ENCODE measurements at places on chromosomes 4 and X. TPM values are rescaled to one million over a fixed set of nuclear protein-coding genes. Genes with fewer than 3 reads are reported as not detected.

DNA sequence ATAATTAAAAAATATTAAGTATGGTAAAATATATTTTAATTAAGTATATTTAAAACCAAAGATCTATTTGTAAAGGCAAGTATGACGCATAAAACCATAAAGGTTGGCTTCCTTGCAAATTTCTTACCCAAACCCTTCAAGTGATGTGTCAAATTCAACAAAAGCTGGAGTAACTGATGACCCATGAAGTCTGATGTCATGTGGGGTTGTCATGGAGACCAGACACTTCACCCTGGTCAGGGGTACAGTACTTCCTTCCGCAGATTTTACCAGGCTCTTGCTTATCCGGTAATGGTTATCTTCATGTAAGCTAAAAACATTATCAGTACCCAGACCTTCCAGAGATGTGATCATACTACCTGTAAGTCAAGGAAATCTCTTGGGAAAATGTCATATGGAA, 170.1 kb downstream of the WDFY3 start:
- DNase-seq = no peak

GRCh38 chr4:6942238-6942800, 32.7 kb downstream of the TBC1D14 start:
- DNase-seq = peak; percentile 21

DNA sequence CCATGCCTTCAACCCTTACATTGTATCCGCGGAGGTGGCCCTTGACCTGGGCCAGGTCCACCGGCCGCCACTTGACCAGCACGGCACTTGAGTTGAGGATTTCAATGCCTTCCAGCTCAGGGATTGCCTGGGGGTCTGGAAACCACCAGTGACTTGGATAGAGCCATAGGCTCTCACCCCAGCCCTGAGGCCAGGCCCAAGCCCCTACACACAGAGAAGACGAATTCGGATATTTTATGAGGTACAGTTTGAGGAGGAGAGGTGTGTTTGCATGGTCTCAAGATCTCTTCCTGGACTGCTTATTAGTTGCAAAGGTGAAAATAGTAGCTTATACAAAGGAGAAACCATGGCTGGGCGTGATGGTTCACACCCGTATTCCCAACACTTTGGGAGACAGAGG, 20.3 kb downstream of the L1CAM start:
- no peak for DNase-seq

The TDO2 gene
- total RNA-seq = not detected

The PPP2R2C gene
- not detected for total RNA-seq

The CCNG2 gene
- total RNA-seq = 20.6 TPM

DNA sequence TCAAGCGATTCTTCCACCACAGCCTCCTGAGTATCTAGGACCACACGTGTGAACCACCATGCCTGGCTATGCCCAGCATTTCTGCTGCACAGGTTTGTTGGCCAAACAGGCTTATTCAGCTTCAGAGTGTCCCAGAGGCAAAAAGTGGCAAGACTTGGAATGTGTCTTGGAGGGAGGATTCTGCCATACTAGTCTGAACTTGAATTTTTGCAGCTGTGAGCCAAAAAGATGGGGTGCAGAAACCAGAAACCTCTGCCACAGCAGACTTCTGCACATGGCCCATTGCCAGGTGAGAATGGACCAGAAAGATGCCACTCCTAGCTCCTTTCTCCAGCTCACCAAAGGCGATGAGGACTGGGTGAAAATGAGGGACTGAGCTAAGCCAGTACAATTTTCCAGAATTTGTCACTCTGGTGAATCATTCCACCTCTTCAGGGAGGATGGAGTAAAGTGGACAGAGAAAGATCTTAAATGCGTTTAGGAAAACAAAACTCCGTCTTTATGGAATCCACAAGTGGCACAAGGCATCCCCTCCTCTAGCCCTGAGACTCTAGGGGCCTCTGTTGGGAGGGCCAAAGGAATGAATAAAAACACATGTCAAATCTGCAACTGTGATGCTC, 369.1 kb upstream of the CLNK start:
- DNase-seq = no peak

The ARHGAP6 gene
- not detected for total RNA-seq

DNA sequence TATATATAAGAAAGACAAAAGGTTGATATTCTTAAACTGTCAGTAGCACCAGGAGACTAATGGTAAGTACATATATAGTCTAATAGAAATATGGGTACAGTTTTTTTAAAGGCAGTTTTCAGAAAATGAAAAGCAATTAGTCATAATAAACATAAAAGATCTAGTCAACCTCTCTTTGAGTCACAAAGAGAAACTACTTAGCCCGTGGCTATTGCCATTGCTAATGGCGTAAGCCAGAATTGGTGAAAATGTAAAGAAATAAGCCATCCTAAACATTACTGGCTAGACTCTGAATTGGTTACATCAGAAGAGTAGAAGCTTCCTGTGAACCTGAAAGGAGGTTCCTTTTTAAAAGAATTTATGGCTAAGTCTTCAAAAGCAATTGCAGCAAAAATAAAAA, 668.7 kb upstream of the CPEB2 start:
- DNase-seq = no peak

GRCh38 chr4:98516441-98517217, 141.8 kb downstream of the TSPAN5 start:
- DNase-seq = no peak

The MAGEA4 gene
- total RNA-seq = not detected

The FAM47E gene
- total RNA-seq = 0.74 TPM

- no peak for DNase-seq
These were observed 130.8 kb downstream of the HMX1 start for GRCh38 chr4:8740666-8741395.
